IMR-90 (cell line): ENCODE measurements at places on chromosomes 16 and 17.

GRCh38 chr16:30069611-30070462 lies 4.3 kb downstream of the ALDOA start:
- DNase-seq: no peak

- DNase-seq: peak; percentile 94
These were observed 42.6 kb upstream of the SKAP1 start for GRCh38 chr17:48472411-48473281.

- no peak for DNase-seq
These were observed 15.4 kb upstream of the ARHGAP17 start for GRCh38 chr16:25030420-25031131.

GRCh38 chr17:75902406-75902805 lies 2.3 kb downstream of the MRPL38 start:
- no peak for DNase-seq

DNA sequence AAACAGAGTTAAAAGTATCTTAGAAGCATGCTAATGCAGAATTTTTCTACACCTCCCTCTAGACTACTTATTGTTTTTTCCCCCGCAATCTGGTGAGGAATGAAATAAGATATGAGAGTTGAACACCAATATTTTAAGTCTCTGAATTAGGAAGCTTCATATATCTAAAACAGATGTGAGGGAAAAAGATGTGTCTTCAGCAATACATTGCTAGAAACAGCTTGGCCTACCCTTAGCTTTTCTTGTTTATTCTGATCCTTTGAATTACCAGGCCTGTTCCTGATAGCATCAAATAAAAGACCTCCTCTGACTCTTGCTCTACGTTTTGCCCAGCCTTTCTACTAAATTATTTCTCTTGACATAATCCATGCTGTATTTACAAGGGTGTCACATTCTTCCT lies 221.8 kb downstream of the CDH11 start:
- DNase-seq: no peak
